H9 (cell line): ENCODE measurements at places on chromosomes 6 and 20. TPM values are rescaled to one million over a fixed set of nuclear protein-coding genes. Genes with fewer than 3 reads are reported as not detected.

The PSORS1C2 gene
- total RNA-seq: 0.31 and 0.33 TPM in 2 replicates

The C20orf96 gene
- 13.8 and 14.5 TPM in 2 replicates for total RNA-seq

The ADTRP gene
- not detected in 2 replicates for total RNA-seq

The MUC22 gene
- not detected in 2 replicates for total RNA-seq

The MYLK2 gene
- total RNA-seq: 0.57 and 0.74 TPM in 2 replicates

The PNPLA1 gene
- total RNA-seq: 0.09 TPM in 1 of 2 replicates, not detected in the other

The TPX2 gene
- total RNA-seq: 161 TPM in 2 replicates

The PTPRK gene
- 44.4 and 47.9 TPM in 2 replicates for total RNA-seq

The REM1 gene
- not detected in 2 replicates for total RNA-seq

DNA sequence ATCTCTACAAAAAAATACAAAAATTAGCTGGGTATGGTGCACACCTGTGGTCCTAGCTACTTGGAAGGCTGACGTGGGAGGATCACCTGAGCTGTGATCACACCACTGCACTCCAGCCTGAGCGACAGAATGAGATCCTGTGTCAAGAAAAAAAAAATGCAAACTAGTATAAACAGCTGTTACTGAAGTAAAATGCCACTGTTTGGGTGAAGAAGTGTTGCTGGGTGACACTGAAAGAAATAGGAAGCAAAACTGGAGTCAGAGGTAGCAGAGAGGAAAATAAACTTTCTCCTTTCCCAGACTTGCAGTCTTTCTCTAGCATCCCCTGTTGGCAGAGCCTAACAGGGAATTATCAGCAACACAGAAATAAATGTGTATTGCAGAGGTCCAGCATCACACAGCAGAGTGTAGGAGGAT lies 241.2 kb upstream of the PREP start:
- no peak overlapping the region for H3K4me3 ChIP-seq
- no peaks in the 10 kb centered on the region for H3K27me3 ChIP-seq
- H3K27ac ChIP-seq: no peak overlapping the region
- no peaks in the 10 kb centered on the region for H3K36me3 ChIP-seq
- no peak for DNase-seq

- no peak overlapping the region for H3K27ac ChIP-seq
- no peak overlapping the region for H3K4me3 ChIP-seq
- no peaks in the 10 kb centered on the region for H3K27me3 ChIP-seq
- H3K4me1 ChIP-seq: no peaks in the 10 kb centered on the region
Observed at GRCh38 chr6:148492654-148493290, 150.1 kb downstream of the SASH1 start.

GRCh38 chr6:25027221-25027916 lies 91.6 kb upstream of the RIPOR2 start:
- no peak overlapping the region for H3K4me3 ChIP-seq
- H3K27me3 ChIP-seq: no peaks in the 10 kb centered on the region
- peak; percentile 69 for DNase-seq
- peaks cover 2% of the 10 kb centered on the region; the same call in 1 of the 2 replicates for H3K4me1 ChIP-seq
- H3K36me3 ChIP-seq: no peaks in the 10 kb centered on the region

GRCh38 chr6:49841424-49841823 lies 24.9 kb downstream of the CRISP1 start:
- H3K4me3 ChIP-seq: no peak overlapping the region
- H3K27ac ChIP-seq: no peak overlapping the region
- no peaks in the 10 kb centered on the region for H3K27me3 ChIP-seq
- no peaks in the 10 kb centered on the region for H3K36me3 ChIP-seq

DNA sequence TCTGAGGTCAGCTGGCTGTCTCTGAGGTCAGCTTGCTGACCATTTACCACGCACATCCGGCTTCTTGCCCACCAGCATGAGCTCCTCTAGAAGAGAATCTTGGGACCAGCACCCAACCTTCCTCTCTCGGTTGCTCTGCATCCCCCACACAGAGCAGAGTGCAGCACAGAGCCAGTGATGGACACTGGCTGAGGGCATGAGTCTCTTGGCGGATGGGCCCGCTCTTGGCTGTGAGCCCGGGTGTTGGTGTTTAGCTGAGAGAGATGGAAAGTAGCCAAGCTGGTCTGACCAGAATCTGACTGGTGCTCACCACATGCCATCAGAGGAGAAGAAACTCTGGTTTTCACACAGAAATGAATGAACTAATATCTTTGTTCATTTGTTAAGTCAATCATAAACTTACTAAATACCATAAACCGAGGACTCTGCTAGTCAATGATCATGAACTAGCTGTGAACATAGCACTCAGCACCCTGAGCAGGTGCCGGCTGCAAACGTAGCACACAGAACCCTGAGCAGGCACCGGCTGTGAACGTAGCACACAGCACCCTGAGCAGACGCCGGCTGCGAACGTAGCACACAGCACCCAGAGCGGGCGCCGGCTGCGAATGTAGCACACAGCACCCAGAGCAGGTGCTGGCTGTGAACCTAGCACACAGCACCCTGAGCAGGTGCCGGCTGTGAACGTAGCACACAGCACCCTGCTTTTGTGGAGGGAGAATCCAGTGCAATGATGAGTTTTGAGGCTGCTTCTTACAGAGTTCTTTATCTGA lies 10.4 kb upstream of the THBS2 start:
- DNase-seq: no peak
- no peaks in the 10 kb centered on the region for H3K4me1 ChIP-seq
- H3K27ac ChIP-seq: no peak overlapping the region
- no peak overlapping the region for H3K4me3 ChIP-seq
- H3K27me3 ChIP-seq: no peaks in the 10 kb centered on the region

- no peak overlapping the region for H3K4me3 ChIP-seq
- no peaks in the 10 kb centered on the region for H3K27me3 ChIP-seq
- H3K27ac ChIP-seq: no peak overlapping the region
Observed at GRCh38 chr20:47487175-47487917, 14.3 kb upstream of the NCOA3 start.

- peaks cover under 1% of the 10 kb centered on the region; the same call in 1 of the 3 replicates for H3K36me3 ChIP-seq
- H3K27me3 ChIP-seq: no peaks in the 10 kb centered on the region
- H3K4me3 ChIP-seq: no peak overlapping the region
Observed at GRCh38 chr6:139126255-139126654, 8.6 kb upstream of the HECA start.

DNA sequence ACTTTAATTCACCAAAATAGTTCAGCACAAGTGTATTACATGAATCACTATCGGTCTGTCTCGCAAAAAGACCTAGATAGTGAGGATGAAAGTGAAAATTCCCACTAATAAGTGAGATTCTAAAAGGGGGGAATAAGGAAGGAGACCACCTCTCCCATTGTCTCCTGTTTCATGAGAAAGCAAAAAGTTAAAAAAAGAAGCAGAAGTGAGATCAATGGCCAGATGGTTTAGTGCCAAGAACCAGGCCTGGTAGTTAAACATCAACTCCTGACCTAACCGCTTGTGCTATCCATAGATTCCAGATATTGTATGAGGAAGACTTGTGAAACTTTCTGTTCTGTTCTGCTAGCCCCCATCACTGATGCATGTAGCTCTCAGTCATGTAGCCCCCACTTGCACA lies 293.0 kb downstream of the RNGTT start:
- no peaks in the 10 kb centered on the region for H3K27me3 ChIP-seq
- H3K27ac ChIP-seq: no peak overlapping the region
- no peak overlapping the region for H3K4me3 ChIP-seq
- no peak for DNase-seq

- H3K36me3 ChIP-seq: no peaks in the 10 kb centered on the region
- no peaks in the 10 kb centered on the region for H3K4me1 ChIP-seq
- no peak for DNase-seq
- H3K4me3 ChIP-seq: no peak overlapping the region
- no peaks in the 10 kb centered on the region for H3K27me3 ChIP-seq
Observed at GRCh38 chr20:38300438-38300837, 3.5 kb upstream of the BPI start.

DNA sequence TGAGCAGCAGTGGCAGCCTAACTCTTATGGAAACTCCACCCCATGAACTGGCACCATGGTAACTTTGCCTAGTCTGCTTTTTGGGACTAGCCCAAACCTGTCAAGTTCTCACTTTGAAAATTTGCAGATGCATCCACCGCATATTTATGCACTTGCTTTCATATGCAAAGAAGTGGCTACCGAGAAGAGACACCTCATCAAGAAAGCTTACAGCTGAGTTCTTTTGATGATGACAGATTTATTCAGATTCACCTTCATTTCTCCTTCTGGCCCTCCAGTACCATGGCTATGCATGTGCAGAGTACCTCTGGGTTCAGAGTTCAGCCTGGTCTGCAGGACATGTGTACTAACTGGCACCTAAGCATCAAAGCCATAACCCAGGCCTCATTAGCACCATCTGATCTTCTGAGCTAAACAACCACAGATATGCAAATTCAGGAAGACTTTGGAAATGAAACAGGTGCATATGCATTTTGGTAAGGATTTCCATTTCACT lies 154.3 kb upstream of the TENT5A start:
- H3K36me3 ChIP-seq: no peaks in the 10 kb centered on the region; the same call in 2 of the 3 replicates
- no peak overlapping the region for H3K4me3 ChIP-seq
- H3K27ac ChIP-seq: no peak overlapping the region
- DNase-seq: no peak
- peaks cover 6% of the 10 kb centered on the region; the same call in 1 of the 2 replicates for H3K4me1 ChIP-seq

GRCh38 chr6:113560908-113561307 lies 296.2 kb upstream of the MARCKS start:
- no peaks in the 10 kb centered on the region for H3K27me3 ChIP-seq
- H3K36me3 ChIP-seq: no peaks in the 10 kb centered on the region
- peaks cover 4% of the 10 kb centered on the region; the same call in 1 of the 2 replicates for H3K4me1 ChIP-seq
- no peak for DNase-seq

DNA sequence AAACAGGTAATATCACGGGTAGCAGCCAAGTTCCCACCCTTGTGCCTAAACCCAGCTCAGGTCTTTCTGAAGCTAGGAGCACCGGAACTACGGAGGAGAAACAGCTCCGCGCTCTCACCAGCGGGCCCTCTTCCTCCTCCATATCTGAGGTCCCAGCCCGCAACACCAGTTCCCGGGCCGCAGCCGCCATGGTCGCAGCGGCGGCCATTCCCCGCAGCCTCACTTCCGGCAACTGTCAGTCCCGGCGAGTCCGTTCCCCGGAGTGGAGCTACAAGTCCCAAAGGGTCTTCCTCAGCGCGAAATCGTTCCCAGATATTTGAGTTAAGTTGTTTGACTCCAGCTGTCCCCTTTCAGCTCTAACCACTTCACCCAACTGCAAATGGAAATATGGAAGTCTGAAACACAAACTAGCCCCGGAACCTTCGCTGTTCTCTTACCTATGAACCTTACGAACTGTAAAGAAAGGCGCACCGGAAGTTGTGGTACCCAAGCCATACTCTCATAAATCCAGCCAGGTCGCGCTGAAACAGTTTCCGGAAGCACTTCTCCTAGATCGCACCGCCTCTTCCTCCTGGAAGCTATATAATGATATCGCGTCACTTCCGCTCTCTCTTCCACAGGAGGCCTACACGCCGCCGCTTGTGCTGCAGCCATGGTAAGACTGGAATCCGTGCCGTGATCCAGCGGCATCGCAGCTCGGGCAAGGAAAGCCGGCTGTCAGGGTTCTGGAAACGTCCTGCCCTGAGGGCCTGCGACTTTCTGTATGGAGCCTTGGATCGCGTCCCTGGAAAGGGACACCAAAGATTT lies at the start of the genes RPS18 and VPS52:
TSS of gene RPS18 (plus strand) at position 608 of the 807 bp plus-strand sequence. CDS start at position 653, 45 bp downstream.
TSS of gene VPS52 (minus strand) at position 409 of the 807 bp plus-strand sequence. CDS start at position 208, 201 bp downstream.
- H3K4me1 ChIP-seq: no peaks in the 10 kb centered on the region; the same call in 1 of the 2 replicates
- H3K27ac ChIP-seq: peak within 1 kb of the TSS; percentile 74
- peak within 1 kb of the TSS; percentile 94 for H3K4me3 ChIP-seq
- H3K36me3 ChIP-seq: peaks cover 77% of the 10 kb centered on the region
- no peaks in the 10 kb centered on the region for H3K27me3 ChIP-seq

DNA sequence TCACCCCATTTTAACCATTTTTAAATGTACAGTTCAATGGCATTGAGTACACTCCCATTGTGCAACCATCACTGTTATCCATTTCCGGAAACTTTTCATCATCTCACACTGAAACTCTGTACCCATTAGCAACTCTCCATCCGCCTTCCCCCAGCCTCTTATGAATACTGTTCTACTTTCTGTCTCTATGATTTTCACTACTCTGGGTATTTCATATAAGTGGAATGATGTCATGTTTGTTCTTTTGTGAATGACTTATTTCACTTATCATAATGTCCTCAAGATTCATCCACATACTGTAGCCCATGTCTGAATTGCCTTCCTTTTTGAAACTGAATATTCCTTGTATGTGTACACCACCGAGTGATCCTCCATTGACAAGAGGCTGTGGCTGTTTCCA lies 92.9 kb upstream of the TOX2 start:
- H3K27ac ChIP-seq: no peak overlapping the region
- no peaks in the 10 kb centered on the region for H3K27me3 ChIP-seq
- no peaks in the 10 kb centered on the region for H3K36me3 ChIP-seq
- no peak overlapping the region for H3K4me3 ChIP-seq
- no peaks in the 10 kb centered on the region for H3K4me1 ChIP-seq
- no peak for DNase-seq

DNA sequence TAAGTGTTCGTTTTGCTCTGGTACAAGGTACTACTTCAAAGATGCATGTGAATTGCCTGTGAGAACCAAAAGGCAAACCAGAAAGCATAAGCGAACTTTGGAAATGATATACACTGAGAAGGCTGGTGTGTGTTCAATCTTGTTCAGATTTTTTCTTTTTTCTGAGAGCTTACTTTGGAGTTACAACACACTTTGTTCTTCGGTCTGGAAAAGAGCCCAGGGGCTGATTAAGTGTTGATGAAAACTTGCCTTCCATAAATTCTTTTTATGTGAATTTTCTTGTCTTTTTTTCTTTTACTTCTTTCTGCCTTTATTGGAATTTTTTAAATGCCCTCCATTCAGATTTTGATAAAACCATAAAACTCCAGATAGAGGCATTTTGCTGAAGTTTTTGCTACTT lies 395.1 kb upstream of the SASH1 start:
- no peak overlapping the region for H3K27ac ChIP-seq
- H3K27me3 ChIP-seq: no peaks in the 10 kb centered on the region
- no peak overlapping the region for H3K4me3 ChIP-seq
- no peak for DNase-seq
- no peaks in the 10 kb centered on the region for H3K4me1 ChIP-seq
- peaks cover 29% of the 10 kb centered on the region for H3K36me3 ChIP-seq

DNA sequence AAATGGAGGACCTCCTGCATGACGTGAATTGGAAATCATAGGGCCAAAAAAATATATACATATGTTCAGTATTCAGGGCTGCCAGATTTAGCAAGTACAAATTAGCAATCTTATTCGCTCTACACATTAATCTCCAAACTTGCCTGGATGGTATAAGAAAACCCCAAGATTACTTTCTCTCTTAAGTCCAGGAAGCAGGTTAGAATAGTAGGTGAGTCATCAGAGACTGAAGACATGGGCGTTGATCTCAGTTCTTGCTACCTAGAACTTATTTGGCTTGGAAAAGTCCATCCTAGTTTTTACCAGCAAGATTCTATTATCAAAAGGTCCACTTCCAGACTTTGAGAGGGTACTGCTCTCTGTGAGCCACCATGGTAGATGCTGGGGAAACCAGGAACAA lies 47.4 kb downstream of the GPR63 start:
- H3K27me3 ChIP-seq: no peaks in the 10 kb centered on the region
- H3K4me1 ChIP-seq: no peaks in the 10 kb centered on the region; the same call in 1 of the 2 replicates
- H3K36me3 ChIP-seq: peaks cover 3% of the 10 kb centered on the region; the same call in 2 of the 3 replicates
- DNase-seq: no peak
- H3K27ac ChIP-seq: no peak overlapping the region

DNA sequence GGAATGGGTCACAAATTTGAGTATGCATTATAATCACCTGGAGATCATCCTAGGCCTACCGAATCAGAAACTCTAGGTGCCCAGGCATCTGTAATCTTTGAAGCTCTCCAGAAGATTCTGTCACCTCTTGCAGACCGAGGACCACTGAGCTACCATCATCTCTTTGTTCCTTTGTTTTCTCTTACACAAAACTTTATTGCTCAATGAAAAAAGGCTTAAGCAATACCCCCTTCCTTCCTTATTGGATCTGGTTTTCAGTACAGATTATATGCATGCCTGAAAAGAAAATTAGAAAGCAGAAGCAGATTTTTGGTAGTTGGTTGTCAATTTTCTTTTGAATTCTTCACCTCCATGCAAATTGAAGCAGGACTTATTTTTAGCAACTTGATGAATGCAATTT lies 31.3 kb downstream of the STX11 start:
- no peak for DNase-seq
- no peaks in the 10 kb centered on the region for H3K36me3 ChIP-seq
- H3K27ac ChIP-seq: no peak overlapping the region
- H3K4me1 ChIP-seq: no peaks in the 10 kb centered on the region
- no peak overlapping the region for H3K4me3 ChIP-seq
